Astrocyte of the spinal cord (primary cell): ENCODE measurements at places on chromosomes 2 and 18.

DNA sequence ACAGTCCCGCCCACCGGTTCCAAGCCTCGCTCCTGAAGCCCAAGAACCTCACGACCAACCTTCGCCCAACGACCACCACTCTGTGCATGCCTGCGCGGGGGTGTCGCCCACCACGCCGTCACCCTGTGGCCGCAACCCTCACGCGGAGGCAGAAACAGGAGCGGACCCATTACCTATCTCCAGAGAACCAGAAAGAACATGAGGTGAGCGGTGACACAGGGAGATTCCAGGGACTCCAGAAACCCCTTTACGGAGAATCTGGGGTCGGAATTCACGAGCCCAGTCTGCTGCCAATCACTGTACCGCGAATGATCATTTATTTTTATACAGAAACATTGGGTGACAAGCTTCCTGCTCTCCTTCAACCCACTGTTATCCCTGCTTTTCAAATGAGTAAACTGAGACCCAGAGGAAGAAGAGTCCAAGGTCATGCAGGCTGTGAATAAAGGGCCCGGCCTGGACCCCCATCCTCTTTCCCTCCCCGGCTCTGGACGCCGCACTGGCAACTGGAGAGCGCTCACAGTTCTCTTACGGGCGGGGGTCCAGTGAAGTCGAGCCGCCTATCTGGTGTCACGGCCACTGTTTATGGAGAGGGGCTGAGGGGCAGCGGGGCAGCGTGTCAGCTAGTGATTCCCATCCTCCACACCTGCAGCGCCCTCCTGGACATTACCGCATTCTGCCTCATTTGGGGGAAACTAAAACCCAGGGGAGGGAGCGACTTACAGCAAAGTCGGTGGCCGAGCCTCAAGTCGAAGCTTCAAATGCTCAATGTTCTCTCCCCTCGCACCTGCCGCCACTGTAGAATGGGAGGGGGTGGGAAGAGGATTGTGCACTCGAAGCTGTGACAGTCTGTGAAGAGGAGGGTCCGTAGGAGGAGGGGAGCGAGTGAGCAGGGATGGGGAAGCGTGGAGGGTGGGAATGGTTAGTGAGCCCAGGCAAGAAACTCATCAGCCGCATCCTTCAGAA, 723 bp upstream of the SLC30A3 start:
- no peak for DNase-seq

DNA sequence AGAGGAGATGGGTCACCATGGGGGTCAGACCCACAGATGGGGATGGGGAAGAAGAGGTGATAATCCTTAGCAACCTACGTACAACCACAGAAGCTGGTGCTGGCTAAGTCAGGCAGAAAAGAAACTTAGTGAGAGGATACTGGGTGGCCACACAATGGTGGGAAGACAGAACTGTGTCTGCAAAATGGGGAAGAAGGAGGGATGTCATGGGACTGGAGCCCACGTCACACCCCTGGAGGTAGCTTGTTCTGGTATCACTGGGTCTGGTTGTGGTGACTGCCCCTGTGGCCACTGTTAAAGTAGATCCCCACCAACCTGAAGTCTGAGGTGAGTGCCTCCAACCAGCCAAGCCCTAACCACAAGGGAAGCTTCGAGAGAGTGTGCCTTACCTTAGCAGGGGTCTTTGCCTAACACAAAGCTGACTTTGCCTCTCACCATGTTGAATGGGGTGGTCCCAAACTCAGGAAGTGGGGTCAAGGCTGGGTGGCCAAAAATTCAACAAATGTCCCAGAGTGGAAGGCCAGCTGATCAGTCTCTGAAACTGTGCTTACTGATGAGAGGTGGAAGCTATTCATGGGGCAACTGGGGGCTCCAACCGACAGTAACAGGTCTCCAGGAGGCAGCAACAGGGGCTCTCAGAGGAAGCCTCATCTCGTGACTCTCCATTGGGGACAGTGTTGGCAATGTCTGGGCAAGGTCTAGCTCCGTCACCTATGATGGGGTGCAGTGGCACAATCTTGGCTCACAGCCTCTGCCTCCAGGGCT, 64.8 kb upstream of the SLC1A4 start:
- DNase-seq, result no peak

DNA sequence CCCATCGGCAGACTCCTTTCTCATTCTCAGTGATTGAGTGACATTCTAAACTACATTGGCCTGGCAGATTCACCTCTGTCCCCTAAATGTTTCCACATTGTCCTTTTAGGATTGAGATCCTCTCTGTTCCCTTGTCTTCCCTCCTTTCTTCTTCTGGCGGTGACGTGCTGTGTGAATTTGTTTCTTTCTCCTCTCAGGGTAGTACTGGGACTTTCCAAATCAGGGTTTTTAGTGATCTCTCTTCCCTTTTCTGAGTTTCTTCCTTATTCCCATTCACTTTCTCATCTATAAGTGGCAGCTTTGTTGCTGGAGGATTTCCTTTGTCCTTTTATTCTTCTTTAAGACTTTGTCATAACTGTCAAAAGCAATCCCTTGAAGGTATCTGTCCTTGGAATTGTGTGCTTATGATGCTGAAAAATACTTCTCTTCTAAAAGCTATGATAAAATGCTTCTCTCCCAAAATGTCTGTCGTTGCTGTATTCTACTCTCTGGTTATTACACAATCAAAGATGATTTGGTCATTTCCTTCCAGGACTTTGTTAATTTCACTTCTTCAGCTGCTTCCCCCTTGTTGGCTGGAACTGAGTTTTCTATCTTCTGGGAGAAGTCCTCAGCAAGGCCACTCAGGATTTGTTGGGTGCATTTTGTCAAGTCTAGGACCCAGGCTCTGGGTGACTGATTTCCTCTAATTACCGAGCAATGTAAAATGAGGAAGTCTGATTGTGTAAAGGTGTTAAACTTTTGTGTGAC, 4.9 kb upstream of the IL1B start:
- DNase-seq, result no peak

DNA sequence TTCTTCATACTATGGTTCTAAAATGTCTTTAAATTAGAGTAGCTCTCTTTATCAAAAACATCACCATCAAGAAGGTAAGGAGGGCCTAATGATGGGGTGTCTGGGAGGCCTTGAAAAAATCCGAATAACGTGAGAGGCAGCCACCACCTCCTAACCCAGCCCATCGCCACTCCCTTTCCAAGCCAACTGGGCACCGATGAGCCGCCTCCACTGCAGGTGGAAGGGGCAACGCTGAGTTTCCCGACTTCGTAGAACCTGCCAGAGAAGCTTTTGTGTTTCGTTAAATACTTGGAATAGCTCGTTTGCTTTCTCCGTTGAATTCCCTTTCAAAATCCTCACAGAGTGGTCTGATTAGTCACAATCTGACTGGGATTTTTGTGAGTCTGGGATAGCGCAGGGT, 22.0 kb upstream of the RPL31 start:
- no peak for DNase-seq

DNA sequence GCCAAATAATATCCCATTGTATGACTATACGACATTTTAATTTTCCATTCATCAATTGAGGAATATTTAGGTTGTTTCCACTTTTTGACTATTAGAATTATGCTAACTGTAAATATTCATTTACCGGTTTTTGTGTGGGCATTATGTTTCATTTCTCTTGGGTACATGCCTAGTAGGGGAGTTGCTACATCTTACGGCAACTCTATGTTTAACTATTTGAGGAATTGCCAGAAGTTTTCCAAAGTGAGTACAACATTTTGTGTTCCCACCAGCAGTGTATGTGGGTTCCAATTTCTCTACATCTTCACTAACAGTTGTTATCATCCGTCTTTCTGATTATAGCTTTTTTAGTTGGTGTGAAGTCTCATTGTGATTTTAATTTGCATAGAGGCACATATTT, 1.6 kb upstream of the KDSR start:
- no peak for DNase-seq

DNA sequence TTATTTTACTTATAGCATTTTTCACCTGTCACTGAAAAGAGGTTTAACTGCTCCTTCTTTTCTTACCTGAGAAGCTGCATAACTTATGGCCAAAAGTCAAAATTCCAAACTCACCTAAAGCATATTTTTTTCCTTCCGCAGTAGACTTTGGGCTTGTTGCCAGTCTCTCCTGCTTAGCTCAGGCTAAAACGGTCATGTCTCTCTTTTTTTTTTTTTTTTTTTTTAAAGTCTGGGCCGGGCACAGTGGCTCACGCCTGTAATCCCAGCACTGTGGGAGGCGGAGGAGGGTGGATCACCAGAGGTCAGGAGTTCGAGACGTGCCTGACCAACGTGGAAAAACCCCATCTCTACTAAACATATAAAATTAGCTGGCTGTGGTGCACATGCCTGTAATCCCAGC, 113.5 kb downstream of the RTN4 start:
- DNase-seq, result no peak

- peak; percentile 15 for DNase-seq
Measured at GRCh38 chr2:30979822-30980245, 158.4 kb downstream of the GALNT14 start.

DNA sequence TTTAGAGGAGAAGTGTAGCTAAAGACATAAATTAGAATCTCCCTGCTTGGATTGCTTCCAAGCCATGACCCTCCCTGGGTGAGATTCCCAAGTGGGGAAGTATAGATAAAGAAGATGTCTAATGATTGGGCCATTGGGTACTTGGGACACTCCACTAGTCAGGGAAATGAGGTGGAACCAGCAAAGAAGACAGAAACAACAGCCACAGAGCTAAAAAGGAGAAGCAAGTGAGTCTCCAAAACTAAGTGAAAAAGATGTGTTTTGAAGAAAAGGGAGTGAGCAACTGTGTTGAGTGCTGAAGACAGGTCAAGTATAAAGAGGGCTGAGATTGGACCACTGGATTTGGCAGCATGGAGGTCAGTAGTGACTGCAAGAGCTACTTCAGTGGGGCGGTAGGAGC, 276.7 kb upstream of the STON1 start:
- no peak for DNase-seq
